ENCODE measurements at places on chromosomes 5 and 9. TPM values are rescaled to one million over a fixed set of nuclear protein-coding genes. Genes with fewer than 3 reads are reported as not detected.

The SOWAHA gene
- total RNA-seq, result 0.06 TPM

The TIMD4 gene
- 1.2 TPM for total RNA-seq

The SPINK13 gene
- total RNA-seq, result not detected

The BHMT2 gene
- not detected for total RNA-seq

The MYMK gene
- not detected for total RNA-seq

The LTC4S gene
- total RNA-seq, result 0.63 TPM

The KIF24 gene
- 3.4 TPM for total RNA-seq

The PPP2R2B gene
- total RNA-seq, result 0.19 TPM

The PFN3 gene
- not detected for total RNA-seq

The ORM2 gene
- total RNA-seq, result not detected

The SCGB3A1 gene
- not detected for total RNA-seq

The DBH gene
- not detected for total RNA-seq

The AFAP1L1 gene
- 8.2 TPM for total RNA-seq

The ARRDC3 gene
- 8.4 TPM for total RNA-seq

The IL12B gene
- total RNA-seq, result not detected

The DMGDH gene
- total RNA-seq, result not detected

The NR6A1 gene
- 2.1 TPM for total RNA-seq

Measured in A549 treated with ZK216348 at 1 μM for 4 hours (cell line).